A549 treated with RU486 at 1 μM for 4 hours (cell line): ENCODE measurements at places on chromosomes 16 and 17. TPM values are rescaled to one million over a fixed set of nuclear protein-coding genes. Genes with fewer than 3 reads are reported as not detected.

The TERB1 gene
- total RNA-seq: not detected in 5 replicates

The ADGRG3 gene
- 0.16 to 0.79 TPM (median 0.62 TPM) in 5 replicates for total RNA-seq

The KRTAP2-2 gene
- not detected in 5 replicates for total RNA-seq

The KRTAP2-1 gene
- total RNA-seq: not detected in 5 replicates

The CES5A gene
- not detected in 5 replicates for total RNA-seq

The WSCD1 gene
- 2.1 to 3.9 TPM (median 3.4 TPM) in 5 replicates for total RNA-seq

The SALL1 gene
- 0.13 to 0.25 TPM (median 0.15 TPM) in 5 replicates for total RNA-seq

The TXNL4B gene
- total RNA-seq: 18.5 to 27.6 TPM (median 20.6 TPM) in 5 replicates

The ASIC2 gene
- total RNA-seq: 1.6 to 2.9 TPM (median 2.3 TPM) in 5 replicates

The TBC1D3G gene
- total RNA-seq: 0.07 TPM in 1 of 5 replicates, not detected in the others

The C17orf100 gene
- total RNA-seq: 2.0 to 3.5 TPM (median 3.2 TPM) in 5 replicates

The TP53TG3F gene
- total RNA-seq: 0.07 to 0.16 TPM in 2 of 5 replicates, not detected in the others

The SENP3 gene
- 93.8 to 107 TPM (median 95.9 TPM) in 5 replicates for total RNA-seq

The EFNB3 gene
- total RNA-seq: 0.85 to 1.9 TPM (median 1.7 TPM) in 5 replicates

The HIC1 gene
- 0.96 to 1.8 TPM (median 1.6 TPM) in 5 replicates for total RNA-seq

The CCL13 gene
- not detected in 5 replicates for total RNA-seq

The MPDU1 gene
- total RNA-seq: 117 to 140 TPM (median 122 TPM) in 5 replicates

The LITAFD gene
- total RNA-seq: not detected in 5 replicates

The TNFRSF13B gene
- total RNA-seq: not detected in 5 replicates

The TMEM106A gene
- total RNA-seq: 0.49 to 2.3 TPM (median 1.2 TPM) in 5 replicates

The HS3ST6 gene
- total RNA-seq: 1.8 to 4.2 TPM (median 3.1 TPM) in 5 replicates

The GP1BA gene
- total RNA-seq: not detected in 5 replicates

The GCGR gene
- 0.13 to 0.36 TPM (median 0.17 TPM) in 4 of 5 replicates, not detected in the other for total RNA-seq

The CPD gene
- 26.5 to 30.2 TPM (median 27.9 TPM) in 5 replicates for total RNA-seq

The NOG gene
- 0.90 to 1.4 TPM (median 1.4 TPM) in 5 replicates for total RNA-seq
